Glutamatergic neuron (in vitro differentiated cells): ENCODE measurements at places on chromosomes 12 and 14.

DNA sequence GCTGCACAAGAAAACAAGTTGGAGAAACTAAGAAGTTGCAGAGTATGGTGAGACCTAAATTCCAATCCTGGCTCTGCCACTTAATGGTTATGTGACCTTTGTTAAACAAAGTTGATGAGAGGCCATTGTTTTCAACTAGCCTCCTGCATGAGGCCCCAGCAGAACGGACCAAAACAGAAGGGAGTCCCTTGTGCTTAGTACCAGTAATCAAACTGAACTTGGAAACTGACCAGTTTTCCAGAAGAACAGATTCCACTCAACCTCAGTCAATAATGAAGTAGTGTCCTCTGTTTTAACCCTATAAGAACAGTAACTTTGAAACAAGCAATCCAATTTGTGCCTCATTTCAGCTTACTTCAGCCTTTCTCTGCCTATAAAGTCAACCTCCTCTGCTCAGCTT is 69.9 kb downstream of the C12orf56 start:
- H3K27me3 ChIP-seq, result no peaks in the 10 kb centered on the region
- H3K27ac ChIP-seq, result no peak overlapping the region
- peaks cover 5% of the 10 kb centered on the region for H3K4me1 ChIP-seq
- DNase-seq, result no peak
- H3K36me3 ChIP-seq, result no peaks in the 10 kb centered on the region

- no peak for DNase-seq
- H3K36me3 ChIP-seq, result no peaks in the 10 kb centered on the region
- H3K27me3 ChIP-seq, result no peaks in the 10 kb centered on the region
- H3K4me3 ChIP-seq, result no peak overlapping the region
These were observed 38.0 kb downstream of the CHST11 start for GRCh38 chr12:104494793-104495158.

DNA sequence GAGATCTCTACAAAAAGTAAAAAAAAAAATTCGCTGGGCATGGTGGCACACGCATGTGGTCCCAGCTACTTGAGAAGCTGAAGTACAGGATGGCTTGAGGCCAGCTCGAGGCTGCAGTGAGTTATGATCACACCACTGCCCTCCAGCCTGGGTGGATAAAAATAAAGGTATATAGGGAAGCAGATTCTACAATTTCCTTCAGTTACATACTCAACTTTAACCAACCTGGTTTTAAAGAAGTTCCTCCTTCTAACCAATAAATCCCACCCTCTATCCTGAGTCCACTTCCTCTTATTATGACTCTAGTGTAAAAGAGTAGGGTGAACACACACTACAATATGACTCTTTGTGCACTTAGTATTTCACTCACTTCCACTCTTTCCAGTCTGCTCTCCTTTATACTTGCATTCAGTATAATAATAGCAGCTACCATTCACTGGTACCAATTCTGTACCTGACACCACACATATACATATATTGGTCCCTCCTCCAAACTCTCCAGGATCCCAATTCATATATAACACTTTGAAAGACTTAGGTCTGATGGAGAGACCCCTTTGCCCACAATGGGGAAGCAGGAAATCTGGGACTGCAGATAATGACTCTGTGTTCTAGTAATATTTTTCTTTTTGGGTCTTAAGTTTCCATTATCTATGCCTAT is 2.3 kb downstream of the ARF3 start:
- peak overlapping the region; percentile 100 for H3K4me3 ChIP-seq
- H3K27ac ChIP-seq, result no peak overlapping the region
- DNase-seq, result no peak
- H3K4me1 ChIP-seq, result peaks cover 15% of the 10 kb centered on the region

- H3K36me3 ChIP-seq, result no peaks in the 10 kb centered on the region
- H3K4me1 ChIP-seq, result no peaks in the 10 kb centered on the region
- peaks cover under 1% of the 10 kb centered on the region for H3K27me3 ChIP-seq
- no peak overlapping the region for H3K27ac ChIP-seq
These were observed 96.0 kb upstream of the SLC38A4 start for GRCh38 chr12:46921764-46922133.

DNA sequence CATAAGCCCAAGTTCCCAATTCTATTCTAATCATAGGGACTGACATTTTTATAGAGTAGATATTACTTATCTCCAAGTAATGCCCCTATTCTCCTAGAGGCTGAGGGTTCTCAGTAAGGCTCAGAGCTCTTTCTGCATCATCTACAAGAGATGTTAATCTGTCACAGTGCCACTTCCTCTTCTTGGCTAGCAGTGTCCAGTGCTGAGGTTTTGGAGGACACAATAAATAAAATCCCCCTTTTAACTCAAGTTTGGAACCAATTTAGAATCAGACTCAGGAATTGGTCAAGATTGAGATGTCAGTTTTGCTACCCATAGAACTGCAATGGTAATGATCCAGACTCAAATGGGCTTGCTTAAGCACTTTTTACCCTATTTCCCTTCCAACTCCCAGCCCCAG is 154.1 kb upstream of the ARID2 start:
- no peaks in the 10 kb centered on the region for H3K4me1 ChIP-seq
- no peaks in the 10 kb centered on the region for H3K27me3 ChIP-seq
- H3K36me3 ChIP-seq, result no peaks in the 10 kb centered on the region
- no peak overlapping the region for H3K27ac ChIP-seq
- DNase-seq, result no peak
